Left forelimb (tissue), 1 donor: ENCODE measurements at places on chromosomes 7 and 10.
A peak's percentile ranks its signal among the peaks of the same experiment; 100 is the strongest.

- no peak for DNase-seq
Measured at GRCh38 chr7:151424799-151425198, 15.0 kb upstream of the WDR86 start.

GRCh38 chr10:77586719-77587415, 50.7 kb downstream of the KCNMA1 start:
- DNase-seq, result no peak

- no peak for DNase-seq
Measured at GRCh38 chr7:38291117-38291647, 17.7 kb upstream of the TARP start.

DNA sequence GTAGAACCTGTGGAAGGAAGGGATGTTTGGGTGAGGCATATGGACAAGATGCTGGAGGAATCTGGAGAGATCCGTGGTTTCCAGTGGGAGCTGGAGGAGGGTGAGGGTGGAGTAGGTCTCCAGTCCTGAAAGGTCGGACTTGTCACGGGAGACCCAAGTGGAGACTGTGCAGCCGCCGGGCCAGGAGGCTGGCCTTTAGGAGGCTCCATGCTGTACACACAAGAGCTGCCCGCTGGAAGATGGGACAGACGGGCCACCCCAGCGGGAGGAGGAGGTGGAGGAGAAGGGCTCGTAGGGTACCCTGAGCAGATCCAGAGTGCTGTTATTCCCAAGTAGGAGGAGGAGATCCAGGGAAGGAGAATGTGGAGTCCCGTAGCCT, 106.7 kb downstream of the NKX6-2 start:
- DNase-seq, result peak; percentile 28

DNA sequence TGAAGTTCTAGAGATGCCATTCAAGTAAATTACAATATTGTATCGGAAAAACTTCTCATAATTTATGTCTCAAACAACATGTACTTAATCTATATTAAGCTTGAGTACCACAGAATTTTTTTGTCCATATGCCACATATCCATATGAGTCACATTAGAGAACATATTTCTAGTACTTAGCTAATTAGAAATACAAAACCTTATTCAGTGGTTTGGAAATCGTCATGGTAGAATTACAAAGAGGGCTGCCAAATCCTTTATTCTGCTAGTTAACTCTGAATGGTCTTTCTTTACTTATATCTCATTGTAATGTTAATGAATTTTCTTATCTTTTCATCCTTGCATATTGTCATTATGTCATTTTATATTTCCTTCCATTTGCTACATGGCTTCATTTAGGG, 9.0 kb upstream of the VIM start:
- DNase-seq, result no peak

- no peak for DNase-seq
Measured at GRCh38 chr10:133100706-133101415, 13.1 kb downstream of the ADGRA1 start.

GRCh38 chr10:17141504-17142229, 12.1 kb upstream of the CUBN start:
- no peak for DNase-seq

DNA sequence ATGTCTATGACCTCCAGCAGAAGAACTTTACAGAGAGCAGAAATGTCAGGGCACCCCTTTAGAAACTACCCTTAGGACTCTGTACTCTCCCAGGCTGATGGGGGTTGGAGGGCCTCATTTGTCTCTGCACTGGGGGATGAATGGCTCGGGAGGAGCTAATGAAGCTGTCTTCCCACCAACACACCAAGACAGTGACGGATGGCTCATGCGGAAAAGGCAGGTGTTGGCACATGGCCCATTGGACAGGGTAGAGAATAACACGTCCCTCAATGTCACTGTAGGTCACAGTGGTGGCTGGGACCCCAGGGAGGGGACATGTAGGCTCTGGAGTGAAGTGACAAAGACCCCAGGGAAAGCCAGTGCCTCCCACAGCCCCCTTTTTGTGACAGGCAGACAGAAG, 64.0 kb upstream of the PCBD1 start:
- no peak for DNase-seq

DNA sequence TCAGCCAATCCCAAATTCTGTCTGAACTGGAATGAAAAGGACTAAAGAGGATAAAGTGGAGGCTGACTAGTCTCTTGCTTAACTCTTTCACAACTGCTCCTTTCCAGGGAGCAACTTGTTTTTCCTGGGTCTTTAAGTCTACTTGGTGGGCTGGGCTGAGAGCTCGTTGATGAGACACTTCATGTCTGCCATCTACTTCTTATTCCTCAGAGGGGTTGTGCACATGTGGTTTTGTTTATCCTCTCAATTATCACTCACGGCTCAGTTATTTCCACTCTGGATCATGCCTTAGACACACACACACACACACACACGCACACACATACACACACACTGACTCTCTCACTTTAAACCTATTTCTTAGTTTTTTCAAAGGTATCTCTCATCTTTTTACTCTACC, 298.6 kb upstream of the MTPN start:
- DNase-seq, result no peak

GRCh38 chr7:132078891-132079735, 497.2 kb downstream of the PLXNA4 start:
- DNase-seq, result no peak

- no peak for DNase-seq
Measured at GRCh38 chr7:32462977-32463376, 27.2 kb downstream of the LSM5 start.

- no peak for DNase-seq
Measured at GRCh38 chr7:94250124-94250523, 144.6 kb upstream of the COL1A2 start.

- DNase-seq, result no peak
Measured at GRCh38 chr7:156611014-156612010, 29.3 kb upstream of the RNF32 start.

- DNase-seq, result no peak
Measured at GRCh38 chr10:113947184-113948041, 93.0 kb downstream of the NHLRC2 start.

- no peak for DNase-seq
Measured at GRCh38 chr10:71795248-71795647, 21.9 kb upstream of the VSIR start.

DNA sequence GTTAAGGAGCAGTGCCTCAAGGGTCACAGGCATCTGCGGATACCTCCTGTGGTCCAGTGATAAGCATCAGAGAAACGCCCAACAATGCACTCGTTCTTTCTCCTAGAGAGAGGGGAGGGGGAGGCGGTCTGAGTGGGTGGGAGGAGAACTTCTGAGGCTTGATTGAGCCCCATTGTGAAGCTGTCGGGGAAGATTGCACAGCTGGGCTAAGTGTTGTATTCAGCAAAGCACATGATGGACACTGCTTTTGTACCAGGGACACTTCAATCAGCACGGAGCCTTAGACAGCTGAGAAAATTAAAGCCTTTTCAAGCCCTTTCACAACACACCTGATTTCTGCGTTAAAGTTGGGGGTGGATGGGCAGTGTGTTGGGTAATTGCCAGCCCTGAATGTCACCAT, 230.3 kb upstream of the GHITM start:
- no peak for DNase-seq

GRCh38 chr7:100680576-100681271, 7.2 kb downstream of the GNB2 start:
- no peak for DNase-seq

DNA sequence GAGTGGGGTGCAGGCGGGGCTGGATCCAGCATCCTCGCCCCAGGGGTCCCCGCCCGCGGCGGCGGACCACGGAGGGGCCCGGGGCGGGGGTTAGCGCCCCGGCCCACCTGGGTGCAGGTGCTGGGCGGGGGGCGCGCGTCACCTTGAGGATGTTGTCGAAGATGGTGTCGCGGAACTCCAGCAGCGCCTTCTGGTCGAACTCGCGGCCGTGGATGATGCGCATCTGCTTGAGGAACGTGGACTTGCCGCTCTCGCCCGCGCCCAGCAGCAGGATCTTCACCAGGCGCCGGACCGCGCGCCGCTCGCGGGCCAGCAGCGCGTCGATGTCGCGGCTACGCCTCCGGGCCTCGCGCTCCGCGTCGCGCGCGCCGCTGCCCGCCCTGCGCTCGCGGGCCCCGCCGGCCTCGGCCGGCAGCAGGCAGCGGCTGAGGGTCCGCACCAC, 376 bp downstream of the GNA12 start:
- DNase-seq, result no peak

GRCh38 chr7:130943336-130943901, 209.4 kb upstream of the KLF14 start:
- DNase-seq, result no peak

GRCh38 chr7:38280707-38281106, 7.3 kb upstream of the TARP start:
- no peak for DNase-seq

GRCh38 chr10:69614130-69614529, 15.9 kb upstream of the FAM241B start:
- no peak for DNase-seq

DNA sequence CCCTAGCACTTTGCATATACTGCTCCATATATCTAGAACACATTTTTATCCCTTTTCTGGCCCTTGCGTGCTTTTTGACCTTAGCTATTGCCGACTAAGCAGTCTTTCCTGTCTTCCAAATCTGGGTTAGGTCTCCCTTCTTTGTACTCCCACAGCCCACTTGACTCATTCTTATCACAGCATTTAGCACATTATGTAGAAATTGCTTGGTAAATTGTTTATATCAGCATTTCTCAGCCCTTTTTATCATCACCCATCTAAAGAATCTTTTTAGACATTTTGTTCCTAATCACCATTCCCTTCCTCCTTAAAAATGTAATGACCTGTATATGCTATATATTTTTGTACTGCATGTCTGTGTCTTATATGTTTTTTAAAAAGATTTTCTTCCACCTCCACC, 101.7 kb downstream of the SDHAF3 start:
- DNase-seq, result no peak

DNA sequence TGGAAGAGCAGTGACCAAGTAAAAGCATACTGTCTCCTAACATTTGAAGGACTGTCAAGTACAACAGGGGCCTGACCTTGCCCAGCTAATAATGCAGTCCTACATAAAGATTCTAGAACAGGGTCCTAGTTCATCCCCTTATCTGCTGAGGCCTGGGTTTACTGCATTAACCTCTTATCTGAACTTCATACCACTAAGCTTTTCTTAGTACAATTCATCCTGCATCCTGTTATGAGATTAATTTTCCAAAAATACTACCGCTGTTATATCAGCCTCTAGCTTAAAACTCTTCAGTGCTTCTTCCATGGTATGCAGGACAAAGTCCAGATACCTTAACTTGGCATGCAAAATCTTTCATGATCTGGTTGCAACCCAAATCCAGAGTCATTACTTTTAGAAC, 72.5 kb downstream of the CHRM2 start:
- DNase-seq, result no peak

- DNase-seq, result no peak
Measured at GRCh38 chr7:142533920-142534319, 215.4 kb upstream of the PRSS1 start.

DNA sequence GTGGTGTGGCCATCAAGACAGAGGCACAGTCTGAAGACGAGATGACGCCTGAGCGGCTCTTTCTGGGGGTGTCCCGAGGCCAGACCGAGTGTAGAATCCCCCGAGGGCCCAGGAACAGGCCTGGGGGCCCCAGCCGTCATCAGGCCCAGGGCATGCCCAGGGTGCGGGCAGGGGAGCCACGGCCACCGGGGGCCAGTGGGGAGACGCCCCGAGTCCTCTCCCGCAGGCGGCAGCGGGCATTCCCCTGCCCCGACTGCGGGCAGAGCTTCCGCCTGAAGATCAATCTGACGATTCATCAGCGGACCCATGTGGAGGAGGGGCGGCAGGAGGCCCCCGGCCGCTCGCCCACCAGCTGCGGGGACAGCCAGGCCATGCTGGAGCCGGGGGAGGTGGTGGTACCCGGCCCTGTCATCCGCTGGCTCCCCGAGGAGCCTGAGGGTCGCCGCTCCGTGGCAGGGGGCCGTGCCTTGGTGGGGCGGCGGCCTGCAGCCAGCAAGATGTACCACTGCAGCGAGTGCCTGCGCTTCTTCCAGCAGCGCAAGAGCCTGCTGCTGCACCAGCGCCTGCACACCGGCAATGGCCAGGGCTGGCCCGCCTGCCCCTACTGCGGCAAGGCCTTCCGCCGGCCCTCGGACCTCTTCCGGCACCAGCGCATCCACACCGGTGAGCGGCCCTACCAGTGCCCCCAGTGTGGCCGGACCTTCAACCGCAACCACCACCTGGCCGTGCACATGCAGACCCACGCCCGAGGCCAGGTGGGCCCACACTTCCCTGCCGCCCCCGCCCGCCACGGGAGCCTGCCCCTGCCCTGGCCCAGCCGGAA, 19.7 kb downstream of the ZNF783 start:
- DNase-seq, result no peak

DNA sequence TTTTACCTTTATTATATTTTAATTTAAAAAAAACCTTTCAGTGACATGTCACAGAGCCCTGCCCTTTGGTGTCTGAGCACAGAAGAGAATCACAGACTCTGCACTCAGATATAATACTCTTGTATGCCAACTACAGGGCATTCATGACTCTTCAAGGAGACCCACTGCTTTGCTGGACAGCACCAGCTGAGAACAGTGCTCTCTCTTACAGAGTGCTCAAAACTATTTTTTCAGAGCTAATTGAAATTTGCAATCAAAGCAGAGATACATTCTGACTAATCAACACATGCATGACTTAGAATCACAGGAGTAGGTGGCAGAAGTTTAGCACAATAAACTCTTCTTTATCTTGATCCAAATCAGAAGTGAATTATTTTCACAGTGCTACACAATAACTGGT, 99.1 kb downstream of the OSBPL3 start:
- no peak for DNase-seq

GRCh38 chr10:66353422-66353821, 572.4 kb upstream of the LRRTM3 start:
- DNase-seq, result no peak

DNA sequence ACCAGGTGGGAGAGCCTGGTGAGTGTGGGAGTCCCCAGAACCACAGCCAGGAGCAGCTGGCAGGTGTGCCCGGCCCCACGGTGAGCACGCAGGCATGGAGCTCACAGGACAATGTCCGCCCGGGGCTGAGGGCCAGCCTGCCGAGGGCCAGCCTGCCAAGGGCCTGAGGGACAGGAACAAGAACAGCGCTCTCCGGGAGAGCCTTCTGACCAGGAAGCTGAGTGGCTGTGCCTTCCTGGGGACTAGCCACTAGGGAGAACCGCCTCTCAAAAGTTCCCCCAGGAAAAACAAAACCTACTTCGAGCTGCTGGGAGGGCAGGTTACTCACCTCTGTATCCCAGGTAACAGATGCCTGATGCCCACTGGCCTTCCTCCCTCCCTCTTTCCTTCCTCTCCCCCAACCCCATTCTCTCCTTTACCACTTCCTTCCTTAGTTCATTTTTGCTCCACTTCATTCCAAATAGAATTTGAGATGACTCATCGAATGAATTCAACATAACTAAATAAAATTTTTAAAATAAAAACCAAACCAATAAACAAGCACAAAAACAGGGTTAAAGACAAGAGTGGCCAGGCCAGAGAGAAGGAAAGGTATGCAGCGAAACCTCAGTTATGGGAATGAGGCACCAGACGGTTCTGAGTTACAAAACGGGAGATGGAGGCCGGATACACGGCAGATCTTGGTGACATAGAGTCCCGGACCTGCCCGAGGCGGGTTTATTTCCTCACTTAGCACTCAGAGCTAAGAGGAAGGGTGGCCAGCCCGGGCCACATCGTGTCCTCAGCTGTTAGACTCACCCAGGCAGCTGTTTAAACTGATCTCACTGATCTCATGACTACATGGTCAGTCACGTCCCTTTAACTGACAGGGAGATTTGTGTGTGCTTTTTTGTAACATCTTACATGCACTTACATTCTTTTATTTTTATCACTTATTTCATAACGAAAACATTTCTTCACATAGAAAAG, 128.5 kb downstream of the TNS3 start:
- DNase-seq, result no peak

- DNase-seq, result no peak
Measured at GRCh38 chr7:81482600-81483186, 287.2 kb downstream of the HGF start.

- DNase-seq, result no peak
Measured at GRCh38 chr10:29877793-29878491, 181.4 kb downstream of the JCAD start.
